ENCODE measurements at places on chromosomes 13 and 19. TPM values are rescaled to one million over a fixed set of nuclear protein-coding genes. Genes with fewer than 3 reads are reported as not detected.

DNA sequence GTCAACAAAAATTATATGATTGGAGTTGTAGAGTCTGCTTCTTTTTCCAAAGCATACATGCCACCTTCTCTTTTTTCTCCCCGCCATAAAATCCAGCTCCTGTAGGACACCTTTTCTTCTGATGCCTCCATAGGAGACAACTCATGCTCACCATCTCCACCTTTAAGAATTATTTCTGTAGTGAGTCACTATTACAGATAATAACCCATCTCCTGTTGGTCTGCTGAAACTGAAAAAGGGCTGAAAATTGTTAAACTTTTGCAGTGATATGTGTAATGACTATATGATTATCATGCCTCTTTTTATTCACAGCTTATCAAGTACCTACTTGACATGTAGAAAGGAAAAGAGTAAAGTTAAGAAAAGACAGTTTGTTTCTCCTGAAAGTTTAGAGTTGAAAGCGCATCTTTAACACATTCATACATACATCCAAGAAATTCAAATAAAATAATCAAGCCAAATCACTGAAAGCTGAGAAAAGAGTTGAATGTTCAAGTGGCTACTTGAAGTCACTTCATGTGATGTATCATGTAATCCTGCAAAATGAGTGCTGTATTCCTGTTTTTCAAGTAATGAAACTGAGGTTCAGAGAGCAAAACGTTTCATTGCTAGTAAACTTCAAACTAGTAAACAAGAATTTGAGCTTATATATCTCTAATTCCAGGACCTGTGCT lies 35.5 kb upstream of the LPAR6 start:
- no peak for DNase-seq

- DNase-seq: no peak
Observed at GRCh38 chr13:44507639-44508038, 68.5 kb downstream of the TSC22D1 start.

DNA sequence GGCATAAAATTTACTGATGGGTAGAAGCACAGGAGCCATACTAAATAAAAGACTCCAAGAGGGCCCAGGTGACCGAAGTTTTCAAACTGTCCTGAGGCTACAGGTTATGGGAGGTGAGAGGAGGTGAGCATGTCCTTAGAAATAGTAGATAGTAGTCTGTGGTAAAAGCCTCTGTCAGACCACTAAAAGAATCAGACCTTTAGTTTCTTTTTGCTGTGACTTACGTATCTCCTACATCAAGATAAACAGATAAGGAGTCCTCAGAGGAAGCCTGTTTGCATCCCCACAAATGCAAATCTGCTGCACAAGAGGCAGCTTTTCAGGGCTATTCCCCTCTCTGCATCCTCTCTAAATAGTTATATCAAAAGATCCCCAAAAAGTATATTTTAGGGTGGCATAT lies 711.6 kb upstream of the SLITRK6 start:
- DNase-seq: no peak

- DNase-seq: no peak
Observed at GRCh38 chr19:48813123-48813913, 2.5 kb upstream of the BCAT2 start.

DNA sequence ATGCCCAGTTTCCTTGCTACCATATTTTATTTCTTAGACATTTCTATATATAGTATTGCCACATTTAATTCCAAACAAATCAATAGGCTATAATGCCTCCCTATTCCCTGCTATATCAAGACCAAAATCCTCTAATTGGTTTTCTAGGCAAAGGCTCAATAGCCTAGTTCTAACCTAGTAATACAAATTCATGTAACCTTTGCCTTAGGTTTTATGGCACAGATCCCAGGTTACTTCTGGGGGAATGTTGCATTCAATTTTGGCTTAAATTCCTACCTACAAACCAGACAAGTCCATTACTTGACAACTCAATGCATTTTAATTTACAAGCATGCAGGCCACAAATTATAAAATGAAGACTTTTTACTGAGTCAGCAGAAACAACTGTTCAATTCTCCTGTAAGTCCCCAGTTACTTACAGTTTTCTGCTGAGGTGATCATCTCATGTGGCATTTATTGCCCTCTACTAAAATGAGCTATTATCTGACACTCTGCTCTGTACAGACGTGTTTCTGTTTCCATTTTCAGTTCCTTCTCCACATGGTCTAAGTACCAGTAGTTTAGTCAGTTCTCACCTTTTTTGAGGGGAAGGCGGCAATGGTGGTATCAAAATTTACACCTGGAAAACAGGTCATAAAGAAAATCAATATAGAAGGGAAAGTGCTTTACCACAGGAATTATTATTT lies 11.7 kb downstream of the KCNRG start:
- no peak for DNase-seq

The GSX1 gene
- not detected for total RNA-seq

The ZNF540 gene
- total RNA-seq: 8.1 TPM
